ENCODE measurements at places on chromosomes 3 and 15.

GRCh38 chr3:9110316-9110715 is 139.1 kb downstream of the SRGAP3 start:
- DNase-seq, result no peak

DNA sequence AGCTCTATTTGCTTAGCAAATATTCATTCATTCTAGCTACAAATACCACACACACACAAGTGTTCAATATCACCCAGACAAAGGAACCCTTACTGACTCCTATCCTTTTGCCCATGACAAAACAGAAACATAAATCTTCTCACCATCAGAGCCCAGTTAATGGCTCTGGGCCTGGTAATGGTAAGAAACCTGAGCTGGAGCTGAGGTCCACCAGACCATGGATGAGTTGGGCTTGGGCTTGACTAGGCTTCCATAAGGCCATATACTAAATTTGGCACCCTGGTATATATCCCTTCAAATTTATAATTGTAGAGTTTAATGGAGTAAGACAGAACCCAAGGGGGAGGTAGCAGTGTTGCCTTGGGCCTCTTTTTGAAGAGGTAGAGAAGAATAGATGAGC is 29.4 kb downstream of the GPR176 start:
- DNase-seq, result no peak

DNA sequence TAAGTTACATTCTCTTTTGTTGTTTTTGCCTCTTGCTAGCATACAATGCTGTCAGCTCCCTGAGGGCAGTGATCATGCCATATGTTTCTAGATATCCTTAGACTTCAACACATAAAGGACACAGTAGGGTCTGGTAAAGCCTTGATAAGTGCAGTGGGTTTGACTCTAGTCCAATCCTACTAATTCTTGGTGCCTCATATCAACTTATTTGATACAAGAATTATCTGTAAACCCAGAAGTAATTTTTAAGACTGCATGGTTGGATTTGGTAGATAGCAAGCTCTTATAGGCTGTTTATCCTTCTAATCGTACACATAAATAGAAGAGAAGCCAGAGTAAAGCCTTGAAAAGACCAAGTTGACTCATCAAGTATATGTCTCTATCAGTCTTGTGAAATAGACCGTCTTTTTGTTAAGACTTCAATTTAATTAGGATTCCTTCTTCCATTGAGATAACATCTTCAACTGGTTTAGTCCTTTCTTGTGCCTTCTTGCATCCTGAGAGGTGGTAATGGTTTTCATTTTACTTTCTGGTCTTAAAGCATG is 265.6 kb upstream of the CDIN1 start:
- no peak for DNase-seq

DNA sequence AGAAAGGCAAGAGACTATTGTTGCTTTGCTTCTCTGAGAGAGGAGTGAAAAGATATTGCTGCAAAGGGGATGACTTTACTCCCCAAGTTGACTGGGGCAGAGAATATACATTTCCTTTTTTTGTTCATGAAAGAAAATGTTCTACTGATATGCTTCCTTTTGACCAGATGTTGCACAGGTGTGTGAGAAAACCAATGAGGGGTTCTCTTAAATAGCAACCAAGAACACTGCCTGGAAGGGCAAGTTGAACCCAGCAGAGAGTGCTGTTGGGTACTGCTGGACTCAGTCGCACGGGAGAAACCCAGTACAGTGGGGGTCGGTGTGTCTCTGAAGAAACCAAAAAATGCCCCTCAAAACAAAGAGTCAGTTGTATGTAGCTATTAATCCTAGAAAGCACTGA is 101.2 kb downstream of the CHST2 start:
- no peak for DNase-seq

DNA sequence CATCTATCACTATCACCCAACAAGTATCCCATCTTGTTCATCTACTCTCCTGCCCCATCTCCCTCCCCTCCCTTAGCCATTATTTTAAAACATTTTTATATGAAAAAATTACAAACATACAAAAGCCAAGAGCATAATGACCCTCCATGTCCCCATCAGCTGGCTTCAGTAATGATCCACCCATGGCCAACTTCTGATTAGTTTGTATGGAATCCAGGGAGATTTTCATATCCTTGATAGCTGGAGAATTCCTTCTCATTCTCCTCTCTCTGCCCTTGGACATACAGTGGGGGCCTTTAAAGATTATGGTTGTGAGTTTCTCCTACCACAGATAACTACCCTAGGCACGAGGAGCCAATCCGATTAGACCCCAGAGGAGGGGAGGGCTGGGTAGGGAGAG is 40.2 kb downstream of the IRAK2 start:
- no peak for DNase-seq

- DNase-seq, result no peak
Observed at GRCh38 chr15:64267331-64267973, 88.5 kb downstream of the CSNK1G1 start.

DNA sequence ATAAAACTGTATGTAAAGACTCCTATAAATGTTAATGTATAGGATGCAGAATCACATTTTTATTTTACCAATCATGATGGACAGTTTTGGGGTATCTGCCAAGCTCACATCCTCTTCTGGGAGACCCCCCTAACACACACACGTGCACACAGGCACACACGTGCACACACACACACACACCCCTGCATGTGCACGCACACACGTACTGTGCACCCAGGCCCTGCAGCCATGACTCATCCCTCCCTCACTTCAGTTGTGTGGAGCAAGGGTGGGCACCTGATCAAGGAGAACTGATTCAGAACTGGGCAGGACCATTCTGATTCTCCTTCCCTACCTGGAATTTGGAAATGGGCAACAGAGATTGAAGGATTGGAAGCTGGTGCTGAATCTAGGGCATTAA is 16.0 kb upstream of the MINDY4B start:
- DNase-seq, result no peak

DNA sequence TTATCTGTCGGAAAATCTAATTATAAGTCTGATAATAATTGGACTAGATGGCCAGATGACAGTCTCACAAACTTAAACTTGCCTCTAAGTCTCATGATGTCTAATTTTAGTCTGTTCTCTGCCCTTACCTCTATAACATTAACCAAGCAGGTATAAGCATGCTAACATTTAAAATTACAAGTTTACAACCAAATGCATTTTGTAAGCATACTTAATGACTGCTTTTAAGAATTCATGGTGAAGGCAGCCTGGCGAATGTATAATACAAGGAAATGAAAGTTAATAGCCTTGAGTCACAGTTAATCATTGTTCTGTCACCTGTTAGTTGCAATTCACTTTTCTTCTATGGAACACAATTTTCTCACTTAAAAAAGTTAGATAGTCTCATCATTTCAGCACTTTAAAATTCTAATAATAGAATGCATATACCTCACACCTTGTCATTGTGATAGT is 16.5 kb downstream of the BCHE start:
- DNase-seq, result no peak

DNA sequence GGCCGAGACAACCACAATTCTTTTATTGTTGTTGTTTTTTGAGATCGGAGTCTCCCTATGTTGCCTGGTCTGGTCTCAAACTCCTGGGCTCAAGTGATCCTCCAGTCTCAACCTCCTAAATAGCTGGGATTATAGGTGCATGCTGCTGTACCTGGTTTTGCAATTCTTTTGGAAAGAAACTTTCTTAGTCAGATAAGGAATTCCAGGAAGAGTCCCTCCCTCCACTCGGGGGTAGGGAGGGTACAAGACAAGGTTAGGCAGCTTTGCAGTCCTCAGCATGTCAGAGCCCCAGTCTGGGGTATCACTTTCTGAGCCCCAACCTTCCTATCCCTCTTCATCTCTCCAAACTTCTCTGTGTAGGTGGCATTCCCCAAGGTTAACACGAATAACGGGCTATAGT is 33.8 kb upstream of the FURIN start:
- DNase-seq, result no peak

- DNase-seq, result no peak
Observed at GRCh38 chr3:125033135-125033534, 22.7 kb downstream of the HEG1 start.

DNA sequence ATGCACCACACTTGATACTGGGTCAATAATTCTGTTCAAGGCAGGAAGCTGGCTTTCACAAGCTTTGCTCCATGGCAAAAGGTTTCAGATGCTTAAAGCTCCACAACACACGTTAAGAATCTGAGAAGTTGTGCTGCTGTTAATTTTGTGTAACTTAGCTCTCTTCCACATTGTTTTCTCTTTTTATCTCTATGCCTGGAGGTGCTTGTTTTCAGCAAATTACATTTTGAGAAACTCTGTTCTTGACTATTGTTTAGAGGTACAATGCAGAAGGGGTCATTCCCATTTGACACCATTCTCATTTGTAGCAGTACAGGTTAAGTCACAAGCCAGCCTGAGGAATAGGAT is 156.0 kb downstream of the FNDC3B start:
- no peak for DNase-seq

- no peak for DNase-seq
Observed at GRCh38 chr15:34650177-34650576, 66.7 kb upstream of the GOLGA8B start.

DNA sequence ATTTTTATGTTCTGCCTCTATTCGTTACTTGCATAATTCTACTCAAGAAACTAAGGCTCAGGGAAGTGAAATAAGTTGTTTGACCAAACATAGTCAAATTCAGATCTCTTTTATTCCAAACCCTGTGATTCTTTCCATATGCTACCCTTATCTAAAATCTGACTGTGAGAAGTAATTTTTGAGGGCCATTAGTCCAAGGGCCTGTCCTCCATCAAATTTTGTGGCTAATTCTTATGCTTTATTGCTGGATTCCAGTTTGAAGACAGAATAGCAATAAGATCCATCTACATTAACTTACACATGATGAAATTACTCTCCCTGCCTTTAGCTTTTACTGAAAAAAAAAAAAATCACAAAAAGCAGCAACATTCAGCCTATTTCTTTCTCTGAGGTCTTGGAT is 74.0 kb downstream of the ZIC1 start:
- DNase-seq, result no peak

- DNase-seq, result peak; percentile 2
Observed at GRCh38 chr15:48250640-48251076, 44.6 kb downstream of the SLC12A1 start.

DNA sequence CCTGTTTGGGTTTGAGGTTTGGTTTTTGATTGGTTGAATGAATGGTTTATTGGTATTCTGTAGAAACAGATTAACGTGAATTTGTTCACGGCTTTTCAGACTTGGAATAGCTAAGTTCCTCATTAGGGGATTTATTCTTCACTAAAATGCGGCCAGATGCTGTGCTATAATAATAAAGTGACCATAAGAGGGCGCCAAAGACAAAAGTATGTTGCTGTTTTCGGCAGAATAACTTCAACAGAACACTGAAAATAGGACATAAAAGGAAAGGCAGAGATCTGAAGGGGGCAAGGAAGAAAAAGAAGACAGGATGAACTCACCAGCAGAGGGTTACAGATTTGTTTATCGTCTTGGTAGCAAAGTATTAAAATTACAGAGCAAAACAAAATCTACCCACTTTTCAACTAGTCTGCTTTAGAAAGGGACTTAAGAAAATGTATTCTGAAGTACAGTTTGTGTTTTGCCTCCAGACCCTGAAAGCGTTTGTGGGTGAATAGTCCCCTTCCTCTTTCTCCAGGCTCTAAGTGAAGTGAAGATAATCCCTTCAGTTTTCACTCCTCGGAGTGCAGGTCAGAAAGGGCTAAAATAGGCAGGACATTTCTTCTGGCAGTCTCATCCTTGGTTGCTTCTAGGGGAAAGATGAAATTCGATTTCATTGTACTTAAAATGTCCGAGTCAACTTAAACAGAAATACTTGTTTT is 147.6 kb downstream of the IL20RB start:
- DNase-seq, result no peak

- DNase-seq, result no peak
Observed at GRCh38 chr15:84009616-84010015, 226.0 kb upstream of the GOLGA6L4 start.

Measured in activated CD4-positive, alpha-beta T cell treated with anti-CD3 and anti-CD28 coated beads, Interleukin-2, amount 50 U/mL, for 48 hours (primary cell).